ENCODE measurements at places on chromosomes 7 and 10.

DNA sequence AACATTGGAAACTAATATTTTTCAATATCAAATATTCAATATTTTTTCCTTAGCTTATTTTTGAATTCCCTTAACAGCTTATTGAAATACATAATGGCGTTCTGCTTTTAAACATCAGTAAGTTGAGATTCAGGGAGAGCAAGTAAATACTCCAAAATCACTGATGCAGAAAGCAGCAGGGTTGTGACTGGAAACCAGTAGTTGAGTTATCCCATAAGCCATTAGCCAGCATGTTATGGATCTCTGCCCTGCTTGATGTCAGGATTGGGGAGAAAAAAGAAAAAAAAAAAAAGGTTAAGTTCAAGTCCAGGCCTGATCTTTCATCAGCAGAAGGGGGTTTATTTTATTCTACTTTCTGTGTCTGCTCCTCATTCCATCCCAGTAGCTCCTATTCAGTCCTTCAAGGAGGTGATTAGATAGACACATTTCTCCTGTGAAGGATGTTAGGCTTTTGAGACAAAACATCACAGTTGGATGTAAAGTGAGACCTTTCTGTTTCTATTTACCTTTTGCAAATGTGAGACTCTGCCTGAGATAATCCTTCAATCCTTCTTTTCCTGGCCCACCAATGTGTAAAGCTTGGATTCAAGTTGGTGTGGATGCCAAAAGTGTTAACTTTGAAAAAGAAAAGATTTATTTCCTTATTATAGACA is 110.9 kb upstream of the HDAC9 start:
- DNase-seq = no peak

DNA sequence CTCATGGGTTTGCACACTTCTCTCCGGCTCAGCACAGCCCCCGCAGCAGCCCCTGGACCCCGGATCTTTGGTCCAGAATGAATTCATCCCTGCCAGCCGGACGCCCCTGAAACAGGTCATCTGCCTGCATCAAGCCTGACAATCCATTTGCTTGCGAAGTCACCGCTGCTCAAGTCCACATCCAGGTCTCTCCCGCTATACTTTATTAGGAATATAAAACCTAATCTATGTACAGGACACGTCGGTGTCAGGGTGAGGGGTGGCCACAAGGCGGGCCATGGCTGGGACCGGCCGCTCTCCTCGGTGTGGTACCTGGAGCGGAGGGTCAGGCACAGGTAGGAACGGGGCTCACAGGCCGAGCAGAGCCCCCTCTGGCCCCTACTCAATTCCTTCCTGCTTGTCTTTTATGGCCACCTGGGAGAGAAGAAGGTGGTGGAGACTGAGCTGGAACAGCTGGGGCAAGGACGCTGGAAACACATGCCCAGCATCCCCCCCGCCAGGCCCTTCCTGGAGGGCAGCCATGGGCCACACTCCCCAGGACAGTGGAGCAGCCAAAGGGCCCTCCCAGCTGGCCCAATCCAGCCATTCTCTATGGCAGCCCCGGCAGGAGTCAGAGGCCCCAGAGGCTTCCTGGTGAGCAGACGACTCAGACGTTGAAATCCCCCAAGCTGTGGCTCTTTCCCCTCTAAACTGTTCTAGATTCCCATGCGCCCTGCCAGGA is 5.3 kb downstream of the POLR2J start:
- no peak for DNase-seq

- no peak for DNase-seq
Observed at GRCh38 chr10:9342885-9343570, 1288.5 kb downstream of the GATA3 start.

DNA sequence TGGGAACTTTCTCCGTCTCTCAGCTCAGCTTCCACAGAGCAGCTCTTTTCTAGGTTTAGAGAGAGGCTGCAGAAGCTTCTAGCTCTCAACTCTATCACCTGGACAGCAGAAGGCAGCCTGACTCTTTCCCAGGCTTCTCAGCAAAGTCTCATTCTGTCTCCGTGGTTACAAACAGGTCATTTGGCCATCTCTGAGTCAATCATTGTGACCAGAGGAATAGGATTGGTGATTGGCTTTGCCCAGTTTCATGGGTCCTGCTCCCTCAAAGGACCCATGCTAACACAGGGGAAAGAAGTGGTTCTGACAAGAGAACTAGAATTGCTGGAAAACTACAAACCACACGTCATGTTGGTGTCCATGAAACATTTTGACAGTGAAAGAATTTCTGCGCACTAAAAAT is 43.6 kb downstream of the PRR15 start:
- no peak for DNase-seq

DNA sequence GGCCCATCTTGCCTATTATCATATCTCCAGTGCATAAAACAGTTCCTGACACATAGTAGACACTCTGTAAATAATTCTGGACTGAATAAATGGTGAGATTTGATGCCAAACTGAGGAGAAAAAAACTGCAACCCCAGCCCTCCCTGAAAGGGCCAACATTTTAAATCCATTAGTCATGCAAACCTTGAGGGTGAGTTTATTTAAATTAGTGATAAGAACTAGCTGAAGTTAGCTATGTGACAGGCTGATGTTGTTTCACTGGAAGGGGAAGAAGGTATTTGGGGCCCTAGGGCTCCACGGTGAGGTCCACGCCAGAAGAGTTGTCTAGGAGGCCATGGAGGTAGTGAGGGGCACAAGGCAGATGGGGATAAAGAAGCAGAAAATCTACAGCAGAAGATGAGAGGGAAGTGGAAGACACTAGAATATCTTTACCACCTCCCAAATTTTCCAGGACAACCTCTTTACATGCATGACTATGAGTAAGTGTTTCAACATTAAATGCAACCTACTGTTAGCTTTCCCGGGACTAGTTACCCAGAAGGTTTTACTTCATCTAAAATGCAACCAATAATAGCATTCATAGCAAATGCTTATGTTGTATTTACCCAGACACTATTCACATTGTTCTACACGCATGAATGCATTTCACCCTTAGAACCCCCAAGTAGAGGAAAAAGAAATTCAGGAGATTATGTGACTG is 183.2 kb upstream of the LYZL1 start:
- DNase-seq = no peak

- no peak for DNase-seq
Observed at GRCh38 chr10:73368238-73368637, 9.6 kb upstream of the CFAP70 start.

- no peak for DNase-seq
Observed at GRCh38 chr10:90817128-90817889, 40.5 kb downstream of the HTR7 start.

DNA sequence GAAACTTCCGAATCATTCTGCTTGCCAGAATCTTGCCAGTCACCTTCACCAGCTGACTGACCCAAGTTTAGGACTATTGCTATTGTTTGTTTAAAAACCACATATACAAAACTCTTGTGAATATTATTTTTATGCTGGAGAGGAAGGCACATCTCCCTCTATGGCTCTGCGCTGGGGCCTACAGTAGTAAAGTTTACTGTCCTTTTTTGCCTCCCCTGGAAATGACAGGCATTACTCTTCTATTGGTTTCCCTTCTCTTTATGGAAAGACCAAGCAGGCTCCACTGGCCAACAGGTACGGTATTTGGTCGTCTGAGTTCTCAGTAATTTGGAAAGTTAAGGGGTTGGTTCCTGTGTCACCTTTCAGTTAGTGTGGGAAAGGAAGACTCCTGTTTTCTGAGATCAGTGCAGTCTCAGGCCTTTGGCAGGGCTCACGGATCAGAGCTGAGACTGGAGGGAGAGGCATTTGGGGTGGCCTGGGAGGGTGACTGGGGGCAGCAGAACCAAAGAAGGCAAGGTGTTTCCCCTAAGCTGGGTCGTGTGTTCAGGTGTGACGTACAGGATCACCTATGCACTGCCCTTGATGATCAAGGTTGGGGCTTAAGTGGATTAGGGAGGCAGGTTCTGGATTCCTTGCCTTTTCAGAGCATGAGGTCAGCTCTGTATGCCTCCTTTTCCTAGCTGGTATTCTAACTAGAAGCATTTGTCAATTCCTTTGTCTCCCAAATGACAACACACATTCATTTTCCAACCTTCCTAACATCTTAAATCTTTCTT is 16.0 kb upstream of the KIF5B start:
- no peak for DNase-seq

DNA sequence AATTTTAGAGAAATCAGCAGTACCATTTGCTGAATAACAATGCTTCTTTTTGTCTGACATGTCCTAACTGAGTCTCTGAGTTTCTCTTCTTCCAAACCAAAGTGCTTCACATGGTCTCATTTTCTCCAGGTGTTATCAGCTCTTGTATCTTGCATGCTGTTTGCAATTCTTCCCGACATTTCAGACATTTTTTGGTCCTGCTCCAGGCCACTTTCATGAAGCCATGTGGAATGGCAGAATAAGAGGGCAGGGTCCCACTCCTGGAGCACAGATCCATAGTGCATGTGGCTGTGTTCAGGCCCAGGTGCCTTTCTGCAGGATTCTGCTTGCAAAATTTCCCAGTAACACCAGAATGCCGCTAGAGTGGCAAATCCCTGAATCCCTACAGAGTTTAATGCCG is 916.2 kb downstream of the NXPH1 start:
- no peak for DNase-seq

DNA sequence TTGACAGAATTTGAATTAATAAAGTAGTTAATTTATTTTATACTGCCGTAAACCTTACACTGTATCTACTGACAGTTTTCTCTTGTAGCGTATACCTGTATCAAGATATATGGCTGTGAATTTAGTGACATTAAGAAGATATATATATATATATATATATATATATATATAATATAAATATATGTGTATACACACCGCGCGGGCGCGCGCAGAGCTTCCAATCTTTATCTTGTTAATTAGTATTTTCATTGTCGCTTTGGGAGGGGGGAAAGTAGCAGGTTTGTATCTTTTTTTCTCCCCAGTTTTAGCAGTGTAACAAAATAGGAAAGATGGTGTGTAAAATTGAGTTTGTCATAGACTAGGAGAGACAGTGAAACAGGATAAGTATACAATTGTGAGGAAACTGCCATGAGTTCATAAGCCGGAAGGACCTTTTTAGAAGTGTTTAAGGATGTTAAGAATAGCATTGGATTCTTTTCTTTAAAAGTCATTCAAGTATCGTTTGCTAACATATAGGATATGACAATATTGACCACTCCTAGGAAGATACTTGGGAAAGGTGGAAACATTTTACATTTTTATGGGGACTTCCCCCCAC is 2.0 kb downstream of the PLEKHA1 start:
- no peak for DNase-seq

DNA sequence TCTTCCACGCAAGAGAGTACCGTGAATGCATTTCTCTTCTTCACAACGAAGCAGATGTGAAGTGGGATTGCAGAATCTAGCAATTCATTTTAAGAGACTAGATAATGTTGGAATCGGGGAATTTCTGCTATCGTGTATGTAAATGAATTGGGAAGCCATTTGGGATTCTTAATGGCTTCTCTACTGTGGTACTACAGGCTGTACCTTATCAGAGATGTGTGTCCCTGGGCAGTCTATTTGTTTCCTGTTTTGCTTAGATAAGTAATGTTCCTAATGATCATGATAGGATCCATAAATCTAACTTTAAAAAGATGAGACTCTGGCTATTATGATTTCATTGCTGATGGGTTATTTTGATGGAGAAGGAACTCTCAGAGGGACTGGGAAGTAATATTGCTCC is 320.6 kb downstream of the REEP3 start:
- no peak for DNase-seq

DNA sequence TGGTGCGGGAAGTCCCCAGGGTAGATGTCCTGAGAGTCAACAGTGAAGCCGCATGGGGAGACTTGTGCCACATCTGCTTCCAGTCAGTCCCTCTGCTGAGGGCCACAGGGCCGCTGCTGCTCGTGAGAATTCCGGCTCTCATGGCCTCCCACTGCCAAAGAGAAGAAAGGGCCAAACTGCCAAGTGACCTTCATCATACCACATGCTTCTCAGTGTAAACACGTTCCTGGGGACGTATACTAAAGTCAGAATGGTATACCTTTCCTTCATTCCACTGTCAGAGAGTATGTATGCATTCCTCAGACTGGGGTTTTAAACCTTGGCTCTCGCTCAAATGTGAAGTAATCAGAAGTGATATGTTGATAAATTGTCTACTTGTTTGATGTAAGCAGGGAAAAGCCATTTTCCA is 52.8 kb upstream of the SEC61G start:
- DNase-seq = no peak

GRCh38 chr10:59513558-59513957 is 151.2 kb upstream of the FAM13C start:
- no peak for DNase-seq

DNA sequence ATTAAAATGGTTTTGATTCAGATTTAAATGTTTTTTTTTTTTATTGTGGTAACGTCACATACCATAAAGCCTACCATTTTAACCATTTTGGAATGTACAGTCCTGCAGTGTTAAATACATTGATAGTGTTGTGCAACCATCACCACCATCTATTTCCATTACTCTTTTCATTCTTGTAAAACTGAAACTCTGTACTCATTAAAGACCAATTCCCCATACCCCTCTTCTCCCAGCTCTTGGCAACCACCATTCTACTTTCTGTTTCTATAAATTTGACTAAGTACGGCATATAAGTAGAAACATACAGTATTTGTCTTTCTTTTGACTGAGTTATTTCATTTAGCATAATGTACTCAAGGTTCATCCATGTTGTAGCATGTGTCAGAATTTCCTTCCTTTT is 96.2 kb downstream of the EXOC4 start:
- DNase-seq = no peak

DNA sequence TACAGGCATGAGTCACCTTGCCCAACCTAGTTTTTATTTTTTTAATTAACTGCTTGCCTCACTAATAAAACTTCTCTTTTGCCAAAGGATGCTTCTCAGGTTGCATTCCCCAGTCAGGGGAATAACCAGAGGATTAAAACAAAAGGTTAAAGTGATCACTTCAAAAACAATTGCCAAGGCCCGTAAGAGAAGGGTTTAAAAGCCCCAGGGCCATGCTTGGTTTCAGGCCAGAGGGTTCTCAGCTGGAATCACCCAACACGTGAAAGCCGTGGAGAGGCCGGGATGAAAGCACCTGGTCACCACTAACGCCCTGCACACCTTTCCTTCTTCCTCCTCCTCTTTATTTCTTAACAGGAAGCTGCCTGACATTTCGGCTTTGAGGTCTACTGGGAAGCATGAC is 587.5 kb downstream of the PTPRN2 start:
- no peak for DNase-seq

GRCh38 chr10:112278871-112279270 is 4.3 kb upstream of the TECTB start:
- no peak for DNase-seq

DNA sequence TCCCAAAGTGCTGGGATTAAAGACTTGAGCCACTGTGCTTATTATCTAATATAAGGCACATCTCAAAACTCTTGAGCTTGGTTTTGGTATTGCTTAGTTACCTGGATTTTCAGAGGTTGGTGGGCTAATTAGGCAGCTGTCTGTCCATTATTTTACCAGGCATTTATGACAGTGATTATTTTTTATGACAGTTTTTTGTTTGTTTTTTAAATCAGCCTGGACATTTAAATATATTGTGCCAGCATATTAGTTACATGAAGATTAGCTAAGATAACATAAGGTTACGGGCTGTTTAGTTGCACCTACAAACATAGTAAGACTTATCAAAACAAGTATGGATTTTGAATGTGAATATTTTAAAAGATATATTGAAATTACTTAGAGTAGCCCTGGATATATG is 2.6 kb upstream of the ZRANB1 start:
- DNase-seq = no peak
